ENCODE measurements at places on chromosomes 7 and 10.

GRCh38 chr10:44300666-44301649, 83.9 kb downstream of the CXCL12 start:
- no peaks in the 10 kb centered on the region for H3K36me3 ChIP-seq
- no peaks in the 10 kb centered on the region for H3K27me3 ChIP-seq
- no peak for DNase-seq

- peaks cover 13% of the 10 kb centered on the region for H3K4me1 ChIP-seq
- no peaks in the 10 kb centered on the region for H3K27me3 ChIP-seq
- H3K4me3 ChIP-seq = no peak overlapping the region
- no peak for DNase-seq
Observed at GRCh38 chr10:122239578-122240257, 31.4 kb upstream of the BTBD16 start.

DNA sequence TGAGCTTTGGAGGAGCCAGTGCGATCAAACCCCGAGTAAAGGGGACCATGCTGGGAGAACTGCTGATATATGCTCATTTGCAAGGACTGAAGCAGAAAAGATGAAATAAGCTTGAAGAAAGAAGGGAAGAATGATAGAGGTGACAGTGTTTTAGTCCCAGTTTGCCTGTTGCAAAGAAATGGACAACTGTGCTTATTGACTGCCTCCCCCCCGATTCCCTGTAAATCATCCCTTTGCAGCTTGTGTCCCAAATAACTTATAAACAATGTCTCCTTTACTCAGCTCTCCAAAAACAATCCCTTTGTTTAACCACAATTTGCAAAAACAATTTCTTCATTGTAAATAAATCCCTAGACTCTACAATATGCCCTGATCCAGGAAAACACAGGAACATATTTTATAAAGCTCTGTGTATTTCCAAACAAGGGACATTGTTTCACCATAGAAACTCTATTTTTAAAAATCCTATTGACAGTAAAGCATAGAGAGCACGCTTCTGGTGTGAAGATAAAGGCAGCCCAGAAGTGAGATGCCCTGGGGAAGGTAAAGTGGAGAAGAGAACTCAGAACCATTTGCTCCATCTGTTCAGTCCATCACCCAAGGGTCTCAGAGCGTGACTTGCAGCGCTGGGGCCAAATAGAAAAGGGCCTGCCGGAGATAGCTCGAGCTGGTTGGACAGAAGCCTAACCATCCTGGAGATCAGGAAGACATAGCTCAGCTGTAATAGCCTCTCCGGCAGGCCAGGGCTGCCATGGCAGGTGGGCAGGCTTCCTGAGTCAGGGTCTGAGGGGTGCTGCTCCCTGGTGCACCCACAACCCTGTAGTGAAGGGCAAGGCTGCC, 280.5 kb downstream of the WDR11 start:
- H3K4me1 ChIP-seq = no peaks in the 10 kb centered on the region
- DNase-seq = no peak
- no peaks in the 10 kb centered on the region for H3K36me3 ChIP-seq
- H3K27me3 ChIP-seq = no peaks in the 10 kb centered on the region

- H3K36me3 ChIP-seq = peaks cover 10% of the 10 kb centered on the region
- H3K4me1 ChIP-seq = peaks cover 34% of the 10 kb centered on the region
- DNase-seq = no peak
- peak overlapping the region; percentile 53 for H3K4me3 ChIP-seq
- H3K27me3 ChIP-seq = no peaks in the 10 kb centered on the region
- H3K27ac ChIP-seq = no peak overlapping the region
Observed at GRCh38 chr7:76281006-76281705, 21.3 kb upstream of the HSPB1 start.

GRCh38 chr7:155560196-155560885, 14.0 kb upstream of the CNPY1 start:
- no peak for DNase-seq
- no peaks in the 10 kb centered on the region for H3K27me3 ChIP-seq
- no peak overlapping the region for H3K4me3 ChIP-seq
- H3K4me1 ChIP-seq = no peaks in the 10 kb centered on the region
- H3K27ac ChIP-seq = no peak overlapping the region
